ENCODE measurements at places on chromosomes 2 and 18.

GRCh38 chr18:50193796-50194630 lies 934 bp downstream of the MYO5B start:
- no peak for DNase-seq

GRCh38 chr2:48435909-48436308 lies 94.0 kb upstream of the STON1 start:
- no peak for DNase-seq

GRCh38 chr2:32958821-32959220 lies 12.1 kb downstream of the LTBP1 start:
- DNase-seq: no peak

DNA sequence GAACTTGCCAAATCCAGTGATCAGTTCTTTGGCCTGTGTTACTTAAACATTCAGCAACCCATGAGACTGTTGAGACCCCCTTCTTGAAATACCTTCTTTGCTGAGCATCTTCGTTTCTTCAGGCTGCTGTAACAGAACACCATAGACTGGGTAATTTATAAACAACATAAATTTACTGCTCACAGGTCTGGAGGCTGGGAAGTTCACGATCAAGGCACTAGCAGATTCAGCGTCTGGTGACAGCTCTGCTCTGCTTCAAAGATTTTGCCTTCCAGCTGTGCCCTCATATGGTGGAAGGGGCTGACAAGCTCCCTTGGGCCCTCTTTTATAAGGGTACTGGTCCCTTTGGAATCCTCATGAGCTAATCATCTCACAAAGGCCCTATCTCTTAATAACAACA lies 28.8 kb upstream of the TSPYL6 start:
- DNase-seq: no peak

DNA sequence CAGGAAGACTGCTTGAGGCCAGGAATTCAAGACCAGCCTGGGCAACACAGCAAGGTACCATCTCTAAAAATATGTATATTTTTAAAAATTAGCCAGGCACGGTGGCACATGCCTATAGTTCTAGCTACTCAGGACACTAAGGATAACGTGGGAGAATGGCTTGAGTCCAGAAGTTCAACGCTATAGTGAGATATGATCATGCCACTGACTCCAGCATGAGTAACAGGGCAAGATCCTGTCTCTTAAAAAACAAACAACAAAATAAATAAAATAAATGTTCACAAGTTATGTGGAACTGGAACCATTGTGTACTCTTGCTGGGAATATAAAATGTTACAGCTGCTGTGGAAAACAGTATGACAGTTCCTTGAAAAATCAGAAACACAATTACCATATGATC lies 47.2 kb downstream of the USP34 start:
- DNase-seq: no peak

GRCh38 chr2:130776550-130776949 lies 21.2 kb downstream of the AMER3 start:
- no peak for DNase-seq

DNA sequence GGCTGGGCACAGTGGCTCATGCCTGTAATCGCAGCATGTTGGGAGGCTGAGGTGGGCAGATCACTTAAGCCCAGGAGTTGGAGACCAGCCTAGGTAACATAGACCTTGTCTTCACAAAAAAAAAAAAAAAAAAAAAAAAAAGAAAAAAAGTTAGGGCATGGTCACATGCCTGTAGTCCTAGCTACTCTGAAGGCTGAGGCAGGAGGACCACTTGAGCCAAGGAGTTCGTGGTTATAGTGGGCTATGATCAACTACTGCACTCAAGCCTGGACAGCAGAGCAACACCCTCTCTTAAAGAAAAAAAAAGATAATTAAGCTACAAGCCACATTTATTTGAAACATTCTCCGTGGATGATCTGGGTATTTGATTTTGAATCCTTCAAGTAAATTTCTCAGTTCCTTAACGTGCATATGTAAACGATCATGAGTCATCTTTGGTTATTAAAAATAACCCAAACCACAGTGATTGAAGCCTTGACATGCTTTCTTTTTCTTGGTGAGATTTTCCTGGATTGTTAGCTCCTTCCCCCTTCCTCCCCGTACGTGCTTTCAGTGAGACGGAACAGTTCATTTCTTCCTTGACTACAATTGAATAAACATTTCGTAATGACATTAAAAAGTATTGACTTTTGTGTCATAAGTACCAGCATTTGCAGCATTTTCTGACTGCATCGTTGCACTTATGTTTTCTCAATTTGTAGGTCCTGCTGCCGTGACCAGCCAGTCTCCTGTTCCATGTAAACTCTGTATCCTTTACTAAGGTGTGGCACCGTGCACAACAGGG lies 20.3 kb downstream of the RMC1 start:
- no peak for DNase-seq

DNA sequence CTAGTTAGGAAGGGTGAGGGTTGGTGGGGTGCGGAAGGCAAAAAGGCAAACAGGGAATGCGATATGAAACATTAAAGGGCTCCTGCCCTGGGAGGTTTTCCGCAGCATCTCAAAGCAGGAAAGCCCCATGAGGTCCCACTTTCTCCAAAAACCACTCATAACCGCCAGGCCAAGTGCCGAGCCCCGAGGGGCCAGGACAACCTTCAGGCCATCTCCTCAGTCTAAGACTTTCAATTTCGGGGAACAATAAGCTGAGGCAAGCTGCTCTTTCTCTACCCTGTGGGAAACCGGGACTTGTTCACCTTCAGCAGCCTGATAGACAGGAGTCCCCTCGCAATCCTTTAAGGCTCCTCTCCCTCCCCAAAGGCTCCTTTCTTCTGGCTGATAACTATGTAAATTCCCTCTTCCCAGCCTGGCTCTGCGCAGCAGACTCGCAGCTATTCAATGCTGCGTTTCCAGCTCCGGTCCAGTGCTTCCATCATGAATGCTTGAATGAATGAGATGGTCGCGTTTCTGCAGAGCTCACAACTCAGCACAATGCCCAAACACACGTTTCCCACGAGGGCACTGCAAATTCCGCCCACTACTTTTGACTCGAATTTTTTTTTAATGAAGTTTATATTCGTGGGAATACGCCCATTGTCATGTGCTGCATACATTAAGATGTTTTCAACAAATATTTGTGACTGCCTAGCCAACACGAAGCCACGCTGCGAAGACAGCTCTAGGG lies 1.4 kb downstream of the LAMA1 start:
- DNase-seq: no peak

- no peak for DNase-seq
Observed at GRCh38 chr2:122885436-122885835, 1130.0 kb downstream of the TSN start.

GRCh38 chr2:233062946-233063268 lies 2.8 kb downstream of the INPP5D start:
- DNase-seq: no peak

DNA sequence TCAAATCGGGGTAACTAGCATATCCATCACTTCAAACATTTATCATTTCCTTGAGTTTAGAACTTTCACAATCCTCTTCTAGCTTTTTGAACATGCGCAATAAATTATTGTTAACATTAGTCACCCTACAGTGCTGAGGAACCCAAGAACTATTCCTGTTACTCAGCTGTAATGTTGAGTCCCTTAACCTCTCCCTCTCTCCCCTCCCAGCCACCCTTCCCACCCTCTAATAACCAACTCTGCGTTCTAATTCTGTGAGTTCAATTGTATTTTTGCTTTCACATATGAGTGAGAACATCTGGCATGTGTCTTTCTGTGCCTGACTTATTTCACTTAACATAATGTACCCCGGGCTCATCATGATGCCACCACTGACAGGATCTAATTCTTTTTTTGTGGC lies 78.6 kb upstream of the RANBP2 start:
- DNase-seq: no peak

DNA sequence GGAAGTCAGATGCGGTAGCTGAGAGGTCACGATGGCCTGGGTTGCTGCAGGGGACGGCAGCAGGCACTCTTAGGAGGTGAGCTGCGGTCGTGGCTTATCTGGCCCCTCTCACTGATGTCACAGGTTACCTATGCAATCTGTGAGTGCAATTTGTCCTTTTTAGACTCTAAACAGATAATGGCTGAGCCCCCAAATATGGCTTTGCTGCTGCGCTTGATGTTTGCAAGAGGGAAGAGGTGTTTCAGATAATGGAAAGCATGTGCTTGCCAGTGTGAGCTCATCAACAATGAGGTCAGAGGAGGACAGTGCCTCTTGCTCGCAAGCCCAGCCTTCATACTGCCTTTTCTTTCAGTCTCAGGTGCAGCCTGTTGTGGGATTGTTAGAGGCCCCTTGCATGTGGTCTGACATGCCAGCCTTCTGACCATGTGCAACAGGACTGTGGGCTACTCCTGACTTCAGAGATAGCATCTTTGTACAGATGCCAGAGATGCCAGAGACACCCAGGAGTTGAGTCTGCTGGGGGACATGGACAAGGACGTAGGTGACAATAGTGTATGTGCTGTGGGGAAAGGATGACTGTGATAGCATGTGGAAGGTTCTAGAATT lies 151.3 kb downstream of the TANC1 start:
- no peak for DNase-seq

- no peak for DNase-seq
Observed at GRCh38 chr2:241458687-241459086, 49.7 kb downstream of the STK25 start.

DNA sequence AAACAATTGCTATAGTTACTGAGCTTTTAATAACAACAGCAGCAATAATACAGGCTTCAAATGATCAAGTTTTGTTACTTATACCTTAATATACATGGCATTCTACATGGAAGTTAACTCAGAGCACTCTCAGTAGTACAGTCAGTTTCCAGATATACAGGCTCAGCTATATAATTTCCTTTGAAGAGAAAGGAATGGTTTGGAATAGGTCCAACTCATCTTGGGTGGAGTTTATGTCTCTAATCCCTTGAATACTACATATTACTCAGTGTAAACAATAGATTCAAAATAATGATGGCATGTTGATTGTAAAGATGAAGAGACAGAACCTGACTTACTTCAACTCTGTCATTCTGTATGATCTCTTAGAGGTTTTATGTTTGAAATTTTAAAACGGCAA lies 174.9 kb downstream of the EPHA4 start:
- no peak for DNase-seq

- no peak for DNase-seq
Observed at GRCh38 chr18:22113144-22113844, 56.1 kb upstream of the GATA6 start.

DNA sequence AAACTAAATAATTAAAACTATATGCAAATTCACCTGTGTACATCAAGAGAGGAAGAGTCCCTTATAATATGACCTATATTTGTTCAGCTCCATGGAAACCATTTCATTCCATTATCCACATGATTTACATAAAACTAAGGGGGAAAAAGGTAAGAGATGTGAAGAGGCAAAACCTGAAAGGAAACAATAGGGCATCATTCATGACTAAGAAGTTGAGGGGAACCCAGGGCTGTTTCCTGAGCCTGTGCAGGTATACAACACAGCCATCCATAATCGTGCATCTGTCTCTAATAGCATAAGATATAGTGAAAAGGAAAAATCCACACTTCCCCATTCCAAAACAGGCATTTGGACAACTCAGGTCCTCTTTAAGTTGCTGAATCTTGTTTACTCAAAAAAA lies 151.3 kb downstream of the NR4A2 start:
- DNase-seq: no peak

- no peak for DNase-seq
Observed at GRCh38 chr2:236214376-236214995, 46.3 kb upstream of the GBX2 start.

DNA sequence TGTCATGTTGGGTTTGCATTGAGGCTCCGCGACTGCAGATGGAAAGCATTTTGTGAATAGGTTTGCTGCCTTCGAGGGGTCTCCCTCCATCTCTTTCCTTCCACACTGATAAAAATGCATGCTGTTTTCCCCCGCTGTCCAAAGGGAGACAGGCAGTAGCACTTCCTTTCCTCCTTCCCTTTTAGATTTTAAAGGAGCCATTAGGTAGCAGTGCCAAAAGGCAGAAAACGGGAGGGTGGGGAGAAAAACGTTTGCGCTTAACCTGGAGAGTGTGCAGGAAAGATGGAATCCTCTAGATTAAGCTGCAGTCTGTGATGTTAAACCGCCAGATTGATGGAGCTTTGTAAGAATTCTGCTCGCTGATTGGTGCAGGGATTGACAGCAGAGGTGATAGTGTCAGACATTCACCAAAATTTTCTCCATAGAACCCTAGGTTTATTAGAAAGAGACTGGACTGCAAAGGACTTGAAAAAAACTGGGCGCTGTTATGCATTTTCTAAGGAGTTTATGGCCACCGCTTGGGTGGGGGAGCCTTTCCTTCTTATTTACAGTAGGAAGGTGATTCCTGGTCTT lies 688 bp downstream of the MAPRE2 start:
- DNase-seq: no peak

DNA sequence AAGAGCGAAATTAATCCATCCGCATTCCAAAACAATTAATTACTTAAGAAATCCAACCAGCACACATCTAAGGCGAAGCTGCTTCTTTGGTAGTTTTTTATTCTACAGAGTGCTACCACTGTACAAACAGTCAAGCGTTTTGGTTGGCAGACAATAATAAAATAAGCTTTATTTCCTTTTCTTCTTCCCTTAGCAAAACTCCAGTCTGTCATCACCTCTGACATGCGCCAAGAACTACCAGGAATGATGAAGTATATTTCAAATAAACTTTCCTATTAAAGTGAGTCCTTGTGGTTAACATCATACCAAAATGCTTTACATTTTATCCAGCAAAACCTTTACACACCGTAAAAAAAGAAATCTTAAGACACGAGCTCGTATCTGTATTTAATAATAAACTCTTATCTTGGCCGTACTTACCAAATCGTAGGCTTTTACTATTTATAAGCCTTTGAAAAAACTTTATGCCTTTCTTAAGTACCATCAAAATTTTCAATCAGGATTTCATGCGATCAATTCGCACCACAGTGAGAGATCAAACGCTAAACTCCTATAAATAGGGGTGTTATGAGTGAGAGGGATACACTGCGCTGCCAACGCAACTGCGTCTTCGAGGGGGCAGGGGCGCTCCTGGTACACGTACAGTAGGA lies 1.3 kb downstream of the ATL2 start:
- DNase-seq: no peak

- no peak for DNase-seq
Observed at GRCh38 chr2:97870396-97870843, 125.3 kb downstream of the TMEM131 start.

GRCh38 chr2:55107436-55107835 lies 57.2 kb upstream of the RTN4 start:
- no peak for DNase-seq

GRCh38 chr2:177028296-177028695 lies 184.3 kb upstream of the HNRNPA3 start:
- DNase-seq: no peak

GRCh38 chr2:8593243-8593642 lies 88.6 kb upstream of the ID2 start:
- no peak for DNase-seq

DNA sequence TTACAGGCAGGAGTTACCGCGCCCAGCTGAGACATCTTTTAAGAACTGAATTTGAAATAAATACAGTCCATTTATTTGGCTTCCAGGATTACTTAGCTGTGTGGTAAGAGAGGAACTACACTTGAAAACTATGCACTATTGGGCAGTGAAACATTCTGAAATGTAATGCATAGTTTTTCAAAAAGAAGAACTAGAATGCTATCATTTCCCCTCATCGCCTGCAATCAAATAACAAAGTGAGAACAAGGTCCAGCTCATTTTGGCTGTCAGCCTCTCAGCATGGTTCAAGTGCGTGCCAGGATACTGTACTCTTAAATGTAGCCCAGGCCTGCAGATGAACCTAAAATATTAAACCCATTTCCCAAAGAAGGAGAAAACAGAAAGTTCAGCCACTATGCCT lies 76.6 kb upstream of the ARL5A start:
- DNase-seq: no peak
